CD4-positive, alpha-beta T cell treated with Interleukin-17A for 4 hours (primary cell): ENCODE measurements at places on chromosomes 5 and 9.

- no peak for DNase-seq
Observed at GRCh38 chr9:19550009-19550408, 141.2 kb downstream of the ACER2 start.

DNA sequence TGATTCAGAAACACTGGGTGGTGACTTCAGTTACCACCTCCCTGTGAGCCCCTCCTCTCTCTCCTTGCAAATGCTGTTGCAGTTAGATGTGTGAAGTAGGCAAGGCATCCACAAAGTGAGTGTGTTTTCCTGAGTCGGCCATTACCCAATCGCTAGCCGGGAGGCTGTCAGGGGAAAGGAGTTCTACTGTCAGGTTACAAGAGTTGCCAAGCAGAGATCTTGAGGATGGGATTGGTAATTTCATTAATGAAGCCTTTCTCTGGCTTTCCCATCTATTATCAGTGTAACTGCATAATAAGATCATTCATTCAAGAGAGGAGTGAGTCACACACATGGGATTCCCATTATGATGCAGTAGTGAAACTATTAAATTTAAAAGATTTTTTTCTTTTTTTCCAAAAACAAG, 106.9 kb downstream of the GLDC start:
- DNase-seq, result no peak

- DNase-seq, result no peak
Observed at GRCh38 chr5:100693481-100693880, 158.3 kb downstream of the FAM174A start.

GRCh38 chr5:128836571-128836970, 128.7 kb upstream of the SLC27A6 start:
- DNase-seq, result no peak

- DNase-seq, result no peak
Observed at GRCh38 chr9:34512131-34513078, 10.4 kb downstream of the ENHO start.

DNA sequence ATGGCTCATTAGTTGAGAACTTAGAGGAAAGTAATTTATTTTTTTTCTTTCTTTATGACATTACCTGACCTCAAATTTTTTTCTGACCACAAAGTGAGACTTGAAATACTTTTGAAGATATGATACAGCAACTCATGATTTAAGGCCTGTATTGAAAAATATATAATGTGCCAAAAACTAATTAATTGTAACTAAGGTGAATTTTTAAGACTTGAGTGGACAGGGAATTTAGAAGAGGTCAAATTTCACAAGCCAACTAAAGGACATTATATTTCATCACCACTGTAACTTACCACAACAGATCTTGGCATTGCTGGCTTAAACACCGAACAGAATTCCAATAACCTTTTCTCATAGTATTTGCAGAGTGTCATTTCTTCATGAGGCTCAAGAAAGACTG, 1.8 kb downstream of the CCNH start:
- no peak for DNase-seq

- DNase-seq, result no peak
Observed at GRCh38 chr9:116437411-116438370, 249.4 kb upstream of the TRIM32 start.

GRCh38 chr5:160167624-160168165, 48.4 kb upstream of the PWWP2A start:
- DNase-seq, result no peak

GRCh38 chr5:174453690-174454089, 270.7 kb upstream of the MSX2 start:
- peak; percentile 7 for DNase-seq

DNA sequence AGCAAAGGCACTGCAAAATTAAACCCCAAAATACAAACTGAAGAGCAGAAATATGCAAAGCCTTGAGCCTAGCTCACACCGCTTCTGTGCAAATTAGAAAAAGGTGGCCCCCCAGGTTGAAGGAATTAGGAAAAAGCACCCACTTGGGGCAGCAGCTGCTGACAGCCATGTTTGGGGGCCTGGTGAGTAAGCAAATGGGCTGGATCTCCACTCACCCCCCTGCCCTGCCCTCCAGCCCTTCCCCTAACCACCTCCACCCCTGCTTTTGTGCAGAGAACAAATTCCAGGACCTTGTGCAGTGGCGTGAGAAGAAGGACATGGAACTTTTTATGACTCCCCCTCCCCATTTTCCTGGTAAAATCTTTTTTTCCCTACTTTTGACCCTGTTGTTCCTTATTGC, 92.0 kb upstream of the DNAH5 start:
- DNase-seq, result no peak

GRCh38 chr9:74322661-74323314, 174.3 kb upstream of the RORB start:
- no peak for DNase-seq

- no peak for DNase-seq
Observed at GRCh38 chr5:56686337-56687195, 128.8 kb upstream of the MAP3K1 start.

GRCh38 chr5:36300191-36300926, 1.3 kb downstream of the RANBP3L start:
- DNase-seq, result no peak
